SJSA1 (cell line): ENCODE measurements at places on chromosomes 3 and 15.

GRCh38 chr3:30628901-30629590, 22.6 kb downstream of the TGFBR2 start:
- DNase-seq: no peak

GRCh38 chr3:100535610-100535943, 43.2 kb downstream of the TMEM45A start:
- no peak for DNase-seq

- no peak for DNase-seq
These were observed 73.8 kb downstream of the RPLP1 start for GRCh38 chr15:69526081-69527061.

DNA sequence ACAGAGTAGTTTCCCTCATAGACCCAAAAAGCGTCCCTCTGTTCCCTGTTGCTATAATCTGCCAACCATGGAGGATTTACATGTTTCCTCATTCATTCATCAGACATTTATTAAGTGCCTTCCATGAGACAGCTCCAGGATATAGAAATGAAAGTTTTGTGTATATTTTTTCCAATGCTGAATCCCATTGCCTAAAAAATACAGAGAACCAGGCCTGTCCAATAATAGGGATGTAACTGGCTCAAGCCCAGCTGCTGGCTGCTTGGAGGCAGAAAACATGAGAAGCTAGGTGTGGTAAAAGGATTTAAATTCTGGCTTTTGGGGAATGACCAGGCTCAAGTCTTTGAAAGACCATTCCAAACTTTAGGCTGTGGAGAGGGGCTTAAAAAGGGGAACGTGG, 41.5 kb downstream of the RARB start:
- DNase-seq: no peak

GRCh38 chr3:106533788-106534160, 665.0 kb upstream of the CBLB start:
- no peak for DNase-seq

GRCh38 chr3:34504775-34505174, 706.3 kb downstream of the PDCD6IP start:
- DNase-seq: no peak

- DNase-seq: no peak
These were observed 46.2 kb upstream of the TBC1D23 start for GRCh38 chr3:100214574-100214964.

GRCh38 chr3:160643994-160644393, 33.0 kb upstream of the ARL14 start:
- DNase-seq: no peak

- no peak for DNase-seq
These were observed 136.3 kb upstream of the ABHD17C start for GRCh38 chr15:80558631-80559319.

DNA sequence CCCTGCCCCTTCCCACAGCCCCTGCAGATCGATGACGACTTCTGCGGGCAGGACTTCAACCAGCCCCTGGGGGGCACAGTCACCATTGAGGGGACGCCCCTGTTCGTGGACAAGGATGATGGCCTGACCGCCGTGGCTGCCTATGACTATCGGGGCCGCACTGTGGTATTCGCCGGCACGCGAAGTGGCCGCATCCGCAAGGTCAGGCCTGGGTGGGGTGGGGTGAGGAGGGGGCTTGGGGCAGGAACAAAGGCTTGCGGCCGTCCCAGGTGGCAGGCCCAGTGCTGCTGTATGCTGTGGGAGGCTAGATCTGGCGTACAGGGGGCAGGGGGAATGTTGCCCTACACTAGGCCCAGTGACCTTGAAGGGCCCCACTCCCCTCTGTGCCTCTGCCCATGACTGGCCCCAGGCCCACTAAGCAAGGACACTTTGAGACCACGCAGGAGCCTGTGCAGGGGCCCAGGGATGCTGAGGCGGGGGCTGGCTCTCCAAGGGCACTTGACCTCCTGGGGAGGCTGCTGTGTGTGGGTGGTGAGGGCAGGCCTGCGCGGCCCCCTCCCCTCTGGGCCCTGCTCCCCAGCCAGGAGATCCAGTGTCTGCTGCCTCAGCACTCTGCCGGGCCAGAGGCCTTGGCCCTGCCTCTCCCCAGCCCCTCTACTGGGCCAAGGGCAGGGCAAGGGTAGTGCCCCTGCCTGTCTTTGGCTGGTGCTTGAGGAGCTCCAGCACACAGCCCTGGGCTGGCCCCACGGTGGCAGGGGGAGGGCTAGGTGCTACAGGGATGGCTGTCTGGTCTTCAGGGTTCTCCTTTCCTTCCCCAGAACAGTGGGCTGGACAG, 8.7 kb downstream of the PLXNA1 start:
- DNase-seq: no peak

DNA sequence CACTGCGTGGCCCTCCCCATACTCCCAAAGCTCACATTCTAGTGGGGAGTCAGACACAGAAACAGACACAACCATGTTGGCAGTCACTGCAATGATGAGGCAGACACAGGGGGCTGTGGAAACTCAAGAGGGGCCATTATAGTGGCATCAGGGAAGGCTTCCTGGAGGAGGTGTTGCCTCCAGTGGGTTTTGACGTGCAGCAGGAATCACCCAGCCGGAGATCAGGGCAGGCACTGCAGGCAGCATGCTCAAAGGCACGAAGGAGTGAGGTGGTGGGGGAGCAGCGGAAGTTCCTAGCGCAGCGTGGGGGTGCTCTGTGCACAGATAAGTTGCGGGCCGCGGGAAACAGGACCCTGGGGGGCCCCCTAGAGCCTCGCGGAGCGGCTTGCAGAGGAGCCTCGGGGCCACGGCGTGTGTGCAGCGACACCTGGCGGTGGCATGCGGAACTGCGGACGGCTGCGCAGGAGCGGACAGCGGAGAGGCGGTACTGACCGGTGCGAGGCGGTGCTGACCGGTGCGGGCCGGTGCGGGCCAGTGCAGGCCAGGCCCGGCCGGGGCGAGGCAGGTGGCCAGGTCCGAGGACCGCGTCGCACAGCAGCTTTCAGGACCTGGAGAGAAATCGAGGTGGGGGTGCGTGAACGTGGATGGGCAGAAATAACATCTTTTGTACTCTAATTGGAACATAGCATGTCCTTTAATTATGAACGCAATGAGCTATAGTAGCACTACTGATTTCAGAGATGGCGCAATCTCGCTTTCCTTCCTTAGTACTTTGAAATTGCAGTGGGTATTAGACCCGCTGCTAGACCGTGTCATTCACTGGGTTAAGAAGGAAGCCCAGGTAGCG, 101.5 kb downstream of the FBLN2 start:
- DNase-seq: peak; percentile 45

GRCh38 chr3:53103397-53104296, 26.6 kb downstream of the RFT1 start:
- DNase-seq: no peak

DNA sequence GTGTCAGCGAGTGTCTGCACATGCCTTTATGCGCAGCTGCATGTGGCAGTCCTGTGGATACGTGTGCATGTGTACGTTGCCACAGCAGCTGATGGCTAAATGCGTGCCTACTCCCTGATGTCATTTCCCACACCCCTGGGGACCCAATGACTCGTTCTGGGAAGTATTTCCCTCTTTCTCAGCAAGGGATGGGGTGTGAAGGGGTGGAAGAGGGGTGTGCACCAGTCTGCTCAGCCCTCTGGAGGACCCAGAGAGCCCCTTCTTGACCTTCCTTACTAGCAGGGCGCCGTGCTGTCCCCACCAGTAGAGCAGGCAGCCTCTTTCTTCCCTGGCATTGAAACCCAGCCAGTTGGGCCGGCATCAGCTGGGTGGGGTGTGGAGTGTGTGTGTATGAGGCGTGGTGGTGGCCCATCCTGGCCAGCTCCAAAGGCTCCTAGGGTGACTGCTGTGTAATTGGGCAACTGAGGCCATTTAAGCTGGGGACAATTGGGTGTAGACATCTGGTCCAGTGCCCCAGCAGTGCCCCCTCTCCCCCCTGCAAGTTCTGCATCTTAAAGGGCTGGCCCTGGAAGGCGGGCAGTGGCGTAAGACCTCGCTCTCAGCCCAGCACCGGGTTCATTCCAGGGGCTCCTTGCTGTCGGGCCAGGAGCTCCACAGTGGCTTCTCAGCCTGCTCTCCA, 19.2 kb downstream of the SNX33 start:
- DNase-seq: peak; percentile 93

DNA sequence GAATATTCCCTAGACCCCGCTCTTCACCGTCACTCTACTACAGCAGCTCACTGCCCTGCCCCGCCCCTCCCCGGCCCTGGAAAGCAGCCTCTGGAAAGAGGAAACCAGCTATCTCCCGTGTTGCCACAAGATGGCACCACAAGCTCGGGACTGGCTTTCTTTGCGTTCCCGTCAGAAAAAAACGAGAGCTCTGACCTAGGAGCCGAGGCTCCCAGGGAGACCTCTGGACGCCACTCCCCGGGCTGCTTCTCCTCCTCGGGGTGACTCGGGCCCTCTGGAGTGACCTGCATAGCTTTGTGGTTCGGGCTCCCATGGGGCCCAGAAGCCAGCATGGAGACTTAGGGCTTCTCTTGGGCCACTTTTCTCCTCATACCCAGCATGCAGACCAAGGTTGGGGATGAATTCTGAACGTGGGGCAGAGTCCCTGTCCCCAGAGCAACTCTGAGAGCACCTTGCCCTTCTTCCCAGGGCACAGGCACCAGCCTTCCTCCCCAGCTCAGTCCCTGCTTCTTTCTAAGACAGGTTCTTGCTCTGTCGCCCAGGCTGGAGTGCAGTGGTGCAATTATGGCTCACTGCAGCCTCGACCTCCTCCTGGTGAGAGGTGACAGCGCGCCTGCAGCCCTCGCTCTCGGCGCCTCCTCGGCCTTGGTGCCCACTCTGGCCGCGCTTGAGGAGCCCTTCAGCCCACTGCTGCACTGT, 19.0 kb downstream of the STOML1 start:
- DNase-seq: peak; percentile 84

DNA sequence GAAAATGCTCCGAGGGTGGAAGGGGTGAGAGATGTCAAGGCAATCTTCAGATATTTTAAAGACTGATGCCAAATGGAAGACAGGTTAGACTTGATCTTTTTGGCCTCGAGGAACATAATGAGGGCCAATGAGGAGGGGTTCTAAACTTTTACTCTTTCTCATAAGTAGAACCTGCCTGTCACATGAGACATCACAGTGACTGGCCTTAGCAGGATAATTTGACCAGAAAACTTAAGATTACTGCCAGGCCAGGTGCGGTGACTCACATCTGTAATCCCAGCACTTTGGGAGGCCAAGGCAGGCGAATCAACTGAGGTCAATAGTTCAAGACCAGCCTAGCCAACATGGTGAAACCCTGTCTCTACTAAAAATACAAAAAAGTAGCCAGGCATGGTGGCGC, 12.2 kb downstream of the TM4SF4 start:
- no peak for DNase-seq

- DNase-seq: no peak
These were observed 165.4 kb downstream of the ROBO1 start for GRCh38 chr3:79602385-79602784.

- no peak for DNase-seq
These were observed 511.4 kb upstream of the CBLB start for GRCh38 chr3:106380232-106380631.

GRCh38 chr3:95586754-95587153, 1227.6 kb upstream of the EPHA6 start:
- DNase-seq: no peak

DNA sequence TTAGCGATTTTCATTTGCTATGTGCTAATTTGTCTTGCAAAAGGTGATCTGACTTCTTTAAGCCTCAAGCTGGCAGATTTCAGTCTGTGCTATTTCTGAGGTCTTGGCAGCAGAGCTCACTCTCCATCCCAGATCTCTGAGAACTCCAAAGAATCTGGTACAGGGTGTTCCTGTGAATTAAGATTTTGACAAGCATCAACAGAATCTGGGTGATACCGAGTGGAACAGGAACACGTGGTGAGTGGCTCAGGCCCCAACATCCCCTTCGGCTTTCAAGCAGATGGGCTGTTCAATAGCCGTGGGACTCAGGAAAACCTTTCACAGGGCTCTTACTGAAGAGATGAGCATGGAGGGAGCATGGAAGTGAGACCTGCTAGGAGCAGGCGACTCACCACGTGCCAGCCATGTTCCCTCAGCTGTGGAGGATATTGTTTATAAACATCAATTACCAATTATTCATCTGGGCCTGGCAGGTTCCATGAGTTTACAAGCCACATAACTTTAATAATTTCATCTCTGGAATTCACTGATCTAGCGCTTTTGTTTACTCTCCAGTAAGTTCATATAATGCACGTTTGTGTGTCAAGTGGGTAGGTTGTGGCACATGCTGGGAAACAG, 103.4 kb upstream of the SELENOK start:
- no peak for DNase-seq

GRCh38 chr3:96900031-96900430, 85.6 kb downstream of the EPHA6 start:
- no peak for DNase-seq

- no peak for DNase-seq
These were observed 17.2 kb downstream of the ACOX2 start for GRCh38 chr3:58519668-58520402.

- DNase-seq: no peak
These were observed 71.8 kb downstream of the DTWD1 start for GRCh38 chr15:49692514-49693090.

DNA sequence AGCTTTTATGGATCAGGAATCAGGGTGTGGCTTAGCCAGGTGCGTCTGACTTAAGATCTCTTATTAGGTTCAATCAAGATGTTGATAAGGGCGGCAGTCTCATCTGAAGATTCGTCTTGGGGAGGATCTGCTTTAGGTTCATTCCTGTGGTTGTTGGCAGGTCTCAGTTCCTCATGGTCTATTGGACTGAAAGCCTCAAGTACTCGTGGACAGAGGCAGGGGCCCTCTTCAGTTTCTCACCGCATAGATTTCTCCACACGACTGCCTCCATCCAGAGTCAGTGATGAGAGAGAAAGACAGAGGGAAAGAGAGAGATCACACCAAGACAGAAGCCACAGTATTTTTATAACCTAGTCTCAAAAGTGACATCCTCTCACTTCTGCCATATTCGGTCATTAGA, 9.4 kb downstream of the MEX3B start:
- DNase-seq: no peak

- no peak for DNase-seq
These were observed 543.6 kb downstream of the AGBL1 start for GRCh38 chr15:86623236-86623635.

DNA sequence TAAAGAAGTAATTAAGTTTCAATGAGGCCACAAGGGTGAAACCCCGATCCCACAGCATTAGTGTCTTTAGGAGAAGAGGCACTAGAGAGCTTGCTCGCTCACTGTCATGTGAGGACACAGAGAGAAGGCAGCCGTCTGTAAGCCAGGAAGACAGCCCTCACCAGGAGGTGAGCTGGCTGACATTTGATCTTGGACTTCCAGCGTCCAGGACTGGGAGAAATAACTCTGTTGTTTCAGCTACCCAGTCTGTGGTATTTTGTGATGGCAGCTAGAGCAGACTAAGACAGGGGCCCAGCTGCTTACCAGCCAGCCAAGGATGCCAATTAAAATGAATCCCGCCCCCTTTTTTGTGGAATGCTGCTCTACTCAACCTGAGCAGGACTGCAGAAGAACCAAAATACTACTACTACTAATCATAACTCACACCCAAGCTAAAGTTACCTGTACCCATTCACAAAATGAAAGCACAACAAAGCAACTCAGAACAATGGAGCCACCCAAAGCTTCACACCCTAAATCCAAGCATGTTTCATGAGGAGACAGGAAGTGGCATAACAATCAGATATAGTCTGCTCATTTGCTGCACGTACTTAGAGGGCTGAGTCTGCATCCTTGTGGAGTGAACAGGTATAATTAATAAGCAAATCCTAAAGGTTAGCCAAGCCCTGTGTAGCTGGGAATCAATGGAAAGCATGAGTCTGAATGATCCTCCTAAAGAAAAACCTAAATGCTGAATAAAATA, 35.6 kb upstream of the RHCG start:
- DNase-seq: no peak

- DNase-seq: no peak
These were observed 24.9 kb downstream of the AP4E1 start for GRCh38 chr15:50933341-50933740.

- no peak for DNase-seq
These were observed 83.3 kb downstream of the TMCO5A start for GRCh38 chr15:38017721-38018120.
